ENCODE measurements at places on chromosomes 5 and 9. TPM values are rescaled to one million over a fixed set of nuclear protein-coding genes. Genes with fewer than 3 reads are reported as not detected.

GFM2 gene
- total RNA-seq: 28.4 TPM

GRCh38 chr5:176870110-176870591, 29.0 kb downstream of the HK3 start:
- H3K4me3 ChIP-seq: no peak overlapping the region
- H3K27me3 ChIP-seq: peaks cover 29% of the 10 kb centered on the region
- H3K27ac ChIP-seq: no peak overlapping the region
- DNase-seq: no peak
- H3K36me3 ChIP-seq: no peaks in the 10 kb centered on the region

GRCh38 chr5:10709409-10709808, 51.6 kb downstream of the DAP start:
- peaks cover 33% of the 10 kb centered on the region for H3K4me1 ChIP-seq
- H3K36me3 ChIP-seq: peaks cover 8% of the 10 kb centered on the region
- H3K4me3 ChIP-seq: no peak overlapping the region
- no peak for DNase-seq

GGTA1 gene
- total RNA-seq: 1.6 TPM

CDKN2B gene
- 5.9 TPM for total RNA-seq

DNA sequence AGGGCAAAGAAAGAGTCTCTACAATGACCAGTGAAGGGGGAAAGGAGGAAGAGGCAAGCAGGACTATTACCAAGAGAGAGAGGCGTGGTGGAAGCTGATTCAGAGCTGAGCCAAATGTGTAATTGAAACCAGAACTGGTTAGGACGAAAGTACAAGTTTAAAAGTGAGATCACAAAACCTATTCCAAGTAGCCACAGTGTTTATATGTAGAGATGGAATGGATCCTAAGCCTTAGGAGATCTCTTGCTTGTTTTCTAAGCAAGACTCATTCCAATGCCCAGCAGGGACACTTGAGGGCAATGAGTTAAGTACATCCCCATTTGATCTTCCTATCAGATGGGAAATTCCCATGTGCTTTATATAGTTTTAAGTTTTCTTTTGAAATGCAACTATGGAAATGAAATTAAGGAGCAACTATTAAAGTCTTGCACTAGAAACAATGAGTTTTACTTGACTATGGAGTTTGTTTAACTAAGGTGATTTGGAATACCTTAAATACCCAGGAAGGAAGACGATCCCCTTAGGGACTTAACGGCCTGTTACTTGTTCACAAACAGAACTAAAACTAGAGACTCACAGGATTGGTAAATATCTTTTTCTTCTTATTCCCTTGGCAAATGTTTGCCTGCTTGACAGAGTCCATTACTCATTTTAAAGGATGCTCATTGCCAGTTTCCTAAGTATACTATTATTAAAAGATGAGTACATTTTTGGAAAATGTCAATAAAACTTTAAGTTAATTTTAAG, 51.1 kb upstream of the SNX2 start:
- H3K4me3 ChIP-seq: no peak overlapping the region
- peaks cover 8% of the 10 kb centered on the region for H3K4me1 ChIP-seq
- DNase-seq: no peak
- no peak overlapping the region for H3K27ac ChIP-seq

DNA sequence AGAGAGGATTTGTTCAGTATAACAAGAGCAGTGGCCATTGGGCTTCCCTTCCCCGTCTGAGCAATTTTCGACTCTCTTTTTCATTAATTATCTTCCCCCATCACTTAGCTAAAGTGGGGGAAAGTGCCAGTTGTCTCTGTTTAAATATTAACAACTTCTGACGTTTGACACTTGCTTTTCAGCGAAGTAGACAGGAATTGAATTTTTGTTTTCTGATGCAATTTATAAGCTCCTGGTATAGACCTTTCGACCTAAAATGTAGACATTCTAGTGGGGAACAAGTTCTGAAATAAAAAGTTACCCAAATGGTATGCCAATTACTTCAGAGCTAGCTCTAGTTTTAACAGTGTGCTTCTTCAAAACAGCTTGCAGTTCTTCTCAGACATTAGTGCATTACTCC, 100.6 kb downstream of the ITGA1 start:
- peaks cover 15% of the 10 kb centered on the region for H3K36me3 ChIP-seq
- DNase-seq: no peak
- no peaks in the 10 kb centered on the region for H3K27me3 ChIP-seq
- H3K4me1 ChIP-seq: no peaks in the 10 kb centered on the region

CCL28 gene
- total RNA-seq: 11.6 TPM

DNA sequence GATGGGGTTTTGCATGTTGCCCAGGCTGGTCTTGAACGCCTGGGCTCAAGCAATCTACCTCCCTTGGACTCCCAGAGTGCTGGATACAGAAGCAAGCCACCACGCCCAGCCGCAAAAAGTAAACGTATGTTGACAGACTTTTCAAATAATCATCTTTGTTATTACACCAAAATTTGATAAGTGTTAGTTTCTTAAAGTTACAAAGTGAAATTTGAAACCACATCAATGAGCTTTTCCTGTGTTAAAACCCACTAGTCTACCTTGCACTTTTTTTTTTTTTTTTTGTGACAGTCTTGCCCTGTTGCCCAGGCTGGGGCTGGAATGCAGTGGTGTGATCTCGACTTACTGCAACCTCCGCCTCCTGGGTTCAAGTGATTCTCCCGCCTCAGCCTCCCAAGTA, 29.9 kb downstream of the SPACA9 start:
- no peaks in the 10 kb centered on the region for H3K27me3 ChIP-seq
- H3K36me3 ChIP-seq: peaks cover 16% of the 10 kb centered on the region

SEMA5A gene
- total RNA-seq: not detected

FOXI1 gene
- not detected for total RNA-seq

- peaks cover 4% of the 10 kb centered on the region for H3K4me1 ChIP-seq
- no peaks in the 10 kb centered on the region for H3K36me3 ChIP-seq
- no peak overlapping the region for H3K4me3 ChIP-seq
- H3K27ac ChIP-seq: no peak overlapping the region
- no peaks in the 10 kb centered on the region for H3K27me3 ChIP-seq
- no peak for DNase-seq
Measured at GRCh38 chr9:80093695-80094094, 521.9 kb downstream of the TLE4 start.

- H3K27me3 ChIP-seq: peaks cover 3% of the 10 kb centered on the region
- DNase-seq: no peak
Measured at GRCh38 chr5:116539222-116539621, 35.4 kb downstream of the SEMA6A start.

DNA sequence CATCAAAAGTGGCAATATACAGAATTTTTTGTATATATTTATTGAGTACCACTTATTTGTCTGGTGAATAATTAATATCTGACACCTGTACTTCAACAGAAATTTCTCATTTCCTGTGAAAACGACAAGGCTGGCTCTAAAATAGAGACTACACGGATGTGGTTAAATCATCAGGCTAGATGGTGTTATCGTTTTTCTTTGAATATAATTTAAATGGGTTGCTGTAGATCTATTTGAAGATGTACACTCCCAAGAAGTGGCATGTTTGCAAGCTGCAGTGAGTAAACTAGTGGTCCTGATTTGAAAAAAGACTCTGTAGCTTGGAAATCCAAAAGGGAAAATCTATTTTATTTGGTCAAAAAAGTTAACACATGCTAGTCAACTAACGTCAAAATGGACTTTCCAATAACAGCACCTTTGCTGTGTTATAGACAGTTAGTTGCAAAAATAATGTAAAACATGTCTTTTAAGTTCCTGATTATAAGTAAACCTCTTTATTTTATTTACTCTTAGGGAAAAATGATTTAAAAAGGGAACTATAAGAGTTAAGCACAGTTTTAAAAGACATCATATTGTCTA, 13.8 kb downstream of the ST8SIA4 start:
- peaks cover 60% of the 10 kb centered on the region for H3K4me1 ChIP-seq
- no peak for DNase-seq
- peaks cover 52% of the 10 kb centered on the region for H3K36me3 ChIP-seq
- H3K27me3 ChIP-seq: no peaks in the 10 kb centered on the region

DNA sequence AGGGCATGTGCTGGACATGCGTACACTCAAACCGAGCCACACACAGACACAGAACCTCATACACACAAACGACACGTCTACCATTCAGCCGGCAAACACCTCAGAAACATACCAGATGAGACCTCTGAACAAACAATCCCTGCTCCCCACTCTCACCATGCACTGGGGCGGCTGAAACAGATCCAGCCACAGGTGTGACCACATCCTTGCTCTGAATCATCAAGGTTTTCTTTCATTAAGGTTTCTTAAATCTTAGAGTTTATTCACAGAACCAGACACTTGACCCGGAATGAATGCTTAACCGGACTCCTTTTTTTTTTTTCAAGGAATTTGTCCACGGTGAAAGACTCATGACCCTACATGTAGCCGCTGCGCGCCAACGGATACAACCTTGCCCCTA, 26.2 kb downstream of the TERT start:
- peaks cover 14% of the 10 kb centered on the region for H3K27me3 ChIP-seq
- no peak overlapping the region for H3K4me3 ChIP-seq
- peaks cover 8% of the 10 kb centered on the region for H3K4me1 ChIP-seq

GRCh38 chr5:45179686-45180085, 370.9 kb downstream of the MRPS30 start:
- H3K36me3 ChIP-seq: no peaks in the 10 kb centered on the region
- H3K4me1 ChIP-seq: no peaks in the 10 kb centered on the region
- no peak for DNase-seq
- H3K27me3 ChIP-seq: no peaks in the 10 kb centered on the region

DNA sequence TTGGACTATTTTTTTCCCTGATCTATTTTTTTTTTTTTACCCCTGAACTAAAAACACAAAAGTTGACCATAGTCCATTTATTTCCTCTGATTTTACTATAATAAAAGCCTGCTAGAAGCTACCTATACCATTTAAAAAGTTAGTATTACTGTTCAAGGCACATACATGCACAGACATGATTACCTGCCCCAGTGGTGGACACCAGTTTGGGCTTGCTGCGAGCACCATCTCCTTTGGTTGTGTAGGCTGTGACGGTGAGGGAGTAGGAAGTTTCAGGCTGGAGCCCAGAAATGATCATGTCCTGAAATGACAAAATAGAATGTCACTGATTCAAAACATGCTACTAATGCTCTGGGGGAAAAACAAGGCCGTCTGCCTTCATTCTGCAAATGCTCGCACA, 693.1 kb upstream of the DMAC1 start:
- H3K36me3 ChIP-seq: no peaks in the 10 kb centered on the region
- no peak overlapping the region for H3K27ac ChIP-seq
- no peak for DNase-seq
- no peaks in the 10 kb centered on the region for H3K27me3 ChIP-seq

DNA sequence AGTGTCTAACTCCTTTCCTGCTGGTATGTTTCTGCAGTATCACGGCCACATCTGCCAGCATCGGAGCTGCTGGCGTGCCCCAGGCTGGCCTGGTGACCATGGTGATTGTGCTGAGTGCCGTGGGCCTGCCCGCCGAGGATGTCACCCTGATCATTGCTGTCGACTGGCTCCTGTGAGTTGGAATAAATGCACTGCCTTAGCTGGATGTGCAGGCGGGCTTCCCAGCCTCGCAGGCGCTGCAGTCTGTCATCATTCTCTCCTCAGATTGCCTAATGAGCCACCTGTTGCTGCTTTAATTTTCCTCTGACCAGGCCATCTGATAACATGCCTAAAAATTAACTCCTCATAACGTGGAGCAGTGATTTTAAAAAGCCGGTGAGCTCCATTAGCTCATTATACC, 79.1 kb upstream of the PLPP6 start:
- no peaks in the 10 kb centered on the region for H3K4me1 ChIP-seq
- H3K36me3 ChIP-seq: no peaks in the 10 kb centered on the region
- no peak overlapping the region for H3K4me3 ChIP-seq
- DNase-seq: no peak
- no peaks in the 10 kb centered on the region for H3K27me3 ChIP-seq

GRCh38 chr9:124004593-124004992, 7.0 kb upstream of the LHX2 start:
- H3K4me1 ChIP-seq: peaks cover 12% of the 10 kb centered on the region
- no peak for DNase-seq
- peaks cover 4% of the 10 kb centered on the region for H3K36me3 ChIP-seq
- no peak overlapping the region for H3K27ac ChIP-seq

GRCh38 chr9:3873818-3874217, 348.0 kb upstream of the RFX3 start:
- H3K4me1 ChIP-seq: no peaks in the 10 kb centered on the region
- DNase-seq: no peak
- no peaks in the 10 kb centered on the region for H3K27me3 ChIP-seq
- no peak overlapping the region for H3K27ac ChIP-seq

DNA sequence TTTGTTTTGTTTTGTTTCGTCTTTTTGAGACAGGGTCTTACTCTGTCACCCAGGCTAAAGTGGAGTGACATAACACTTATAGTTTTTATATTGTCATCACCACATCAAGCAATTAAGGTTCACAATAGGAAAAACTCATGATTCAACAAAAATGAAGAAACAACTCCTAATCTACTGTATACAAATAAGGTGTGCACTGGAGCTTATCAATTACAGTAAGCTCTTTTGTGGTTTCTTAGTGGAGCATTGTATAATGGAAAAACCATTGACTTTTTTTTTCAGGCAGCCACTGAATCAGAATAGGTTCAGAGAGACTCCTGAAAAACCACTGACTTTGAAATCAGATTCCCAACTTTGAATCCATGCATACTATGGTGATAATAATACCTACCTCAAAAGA, 10.8 kb upstream of the PLIN2 start:
- H3K4me1 ChIP-seq: peaks cover 21% of the 10 kb centered on the region
- no peak overlapping the region for H3K27ac ChIP-seq
- H3K4me3 ChIP-seq: no peak overlapping the region
- no peak for DNase-seq
- no peaks in the 10 kb centered on the region for H3K36me3 ChIP-seq

SLC44A1 gene
- 10.3 TPM for total RNA-seq

DNA sequence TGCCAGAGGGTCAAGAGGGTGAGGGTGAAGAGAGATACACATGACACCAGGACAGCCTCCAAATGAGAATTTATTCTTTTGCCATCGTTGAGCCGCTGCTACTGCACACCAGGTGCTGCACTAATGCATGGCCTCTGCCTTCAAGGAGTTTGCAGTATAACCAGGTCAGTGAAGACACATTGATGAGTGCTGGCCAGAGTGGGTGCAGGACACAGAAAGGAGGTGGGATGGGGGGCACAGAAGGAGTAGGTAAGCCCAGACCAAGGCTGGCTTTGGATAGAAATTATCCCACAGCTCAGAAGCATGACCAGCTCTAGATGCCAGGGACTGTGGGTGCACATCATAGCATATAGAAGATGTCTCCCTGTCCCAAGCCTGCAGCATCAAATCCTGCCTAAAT, 38.0 kb downstream of the FOXI1 start:
- H3K4me3 ChIP-seq: no peak overlapping the region

IQGAP2 gene
- total RNA-seq: 118 TPM

FER gene
- total RNA-seq: 11.7 TPM

SEMA6A gene
- 0.40 TPM for total RNA-seq

GRCh38 chr5:17326600-17327037, 109.2 kb downstream of the BASP1 start:
- DNase-seq: no peak
- H3K27me3 ChIP-seq: no peaks in the 10 kb centered on the region
- no peaks in the 10 kb centered on the region for H3K36me3 ChIP-seq
- H3K4me1 ChIP-seq: no peaks in the 10 kb centered on the region
- no peak overlapping the region for H3K4me3 ChIP-seq
- no peak overlapping the region for H3K27ac ChIP-seq

- no peaks in the 10 kb centered on the region for H3K36me3 ChIP-seq
- no peak overlapping the region for H3K27ac ChIP-seq
- no peaks in the 10 kb centered on the region for H3K4me1 ChIP-seq
Measured at GRCh38 chr9:82588301-82589180, 474.4 kb downstream of the RASEF start.

CSF1R gene
- not detected for total RNA-seq

Data from activated CD8-positive, alpha-beta memory T cell treated with anti-CD3 and anti-CD28 coated beads, Interleukin-2, amount 10 ng/mL, durations not matched to agents 7 days and 5 days (primary cell).